Stomach (tissue), 19 donors: ENCODE measurements at places on chromosomes 7 and 10.

- DNase-seq = no peak
Observed at GRCh38 chr10:128362514-128362913, 236.3 kb upstream of the MKI67 start.

GRCh38 chr7:47504551-47505311, 77.2 kb downstream of the TNS3 start:
- no peak for DNase-seq

- DNase-seq = no peak
Observed at GRCh38 chr7:105228555-105228954, 160.2 kb downstream of the SRPK2 start.

- no peak for DNase-seq
Observed at GRCh38 chr7:35248576-35249536, 5.0 kb downstream of the TBX20 start.

DNA sequence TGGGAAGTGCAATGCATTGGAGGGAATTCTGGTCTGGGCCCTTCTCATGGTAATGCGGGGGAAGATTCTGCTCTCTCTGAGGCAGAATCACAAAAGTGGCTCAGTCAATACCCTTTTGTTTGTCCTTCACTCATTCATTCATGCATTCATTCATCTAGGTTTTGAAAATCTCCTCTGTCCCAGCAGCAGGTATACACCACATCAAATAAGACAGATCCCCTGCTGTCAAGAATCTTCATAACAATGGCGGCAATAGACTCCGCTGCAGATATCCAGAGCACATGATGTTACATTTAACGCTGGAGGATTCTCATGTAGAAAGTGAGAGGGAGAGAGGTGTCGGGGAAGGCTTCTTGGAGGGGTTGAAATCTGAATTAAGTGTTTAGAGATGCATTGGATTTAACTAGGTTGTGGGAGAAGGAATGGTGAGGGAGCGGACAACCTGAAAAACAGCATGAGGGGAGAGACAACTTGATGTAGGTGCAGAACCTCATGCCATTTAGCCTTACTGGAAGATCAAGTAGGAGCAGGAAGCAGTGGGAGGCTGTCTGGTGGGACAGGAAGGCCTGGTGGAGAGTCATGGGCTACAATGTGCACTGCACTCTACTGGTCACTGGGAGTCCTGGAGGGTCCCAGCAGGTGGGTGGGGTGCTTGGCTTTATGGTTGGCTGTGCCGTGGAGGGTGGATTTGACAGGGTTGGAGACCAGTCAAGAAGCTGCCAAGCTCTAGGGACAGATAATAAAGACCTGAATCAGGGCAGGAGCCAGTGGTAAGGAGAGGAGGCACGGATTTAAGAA, 5.2 kb upstream of the FAM180A start:
- DNase-seq = no peak

- DNase-seq = peak; percentile 69
Observed at GRCh38 chr7:102811942-102812678, 63.3 kb downstream of the FAM185A start.

- DNase-seq = no peak
Observed at GRCh38 chr10:102396730-102397151, 1.2 kb downstream of the NFKB2 start.

GRCh38 chr7:41994036-41994745, 242.8 kb downstream of the GLI3 start:
- DNase-seq = no peak

DNA sequence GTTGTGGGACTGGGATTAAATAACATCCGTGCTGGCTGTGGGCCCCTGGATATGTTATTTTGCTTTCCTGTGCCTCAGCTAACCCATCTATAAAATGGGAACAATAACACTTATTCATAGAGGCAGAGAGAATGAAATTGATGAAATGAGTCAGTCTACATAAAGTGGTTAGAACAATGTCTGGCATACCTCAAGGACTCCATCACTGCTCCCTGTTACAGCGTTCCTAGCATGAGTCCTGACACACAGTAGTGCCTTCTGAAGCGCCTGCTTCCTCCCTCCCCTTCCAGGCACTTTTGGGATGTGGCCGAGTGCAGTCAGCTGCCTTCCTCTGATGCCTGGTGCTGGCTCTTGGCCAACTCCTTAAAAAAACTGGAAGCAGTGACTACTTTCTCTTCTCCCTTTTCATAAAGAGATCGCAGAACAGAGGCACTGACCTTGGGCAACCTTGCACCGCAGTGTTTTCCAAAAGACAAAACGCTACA, 108.4 kb upstream of the ZMIZ1 start:
- peak; percentile 83 for DNase-seq

- DNase-seq = no peak
Observed at GRCh38 chr7:6571160-6571779, 6.0 kb upstream of the ZDHHC4 start.

- peak; percentile 72 for DNase-seq
Observed at GRCh38 chr7:27784399-27785053, 44.6 kb downstream of the TAX1BP1 start.

- peak; percentile 34 for DNase-seq
Observed at GRCh38 chr10:15254808-15255648, 86.5 kb upstream of the NMT2 start.

- DNase-seq = no peak
Observed at GRCh38 chr10:126290232-126290631, 98.0 kb downstream of the ADAM12 start.

GRCh38 chr7:158816995-158817394, 12.3 kb downstream of the ESYT2 start:
- peak; percentile 36 for DNase-seq

- DNase-seq = peak; percentile 7
Observed at GRCh38 chr10:20369863-20370736, 527.0 kb downstream of the NEBL start.

DNA sequence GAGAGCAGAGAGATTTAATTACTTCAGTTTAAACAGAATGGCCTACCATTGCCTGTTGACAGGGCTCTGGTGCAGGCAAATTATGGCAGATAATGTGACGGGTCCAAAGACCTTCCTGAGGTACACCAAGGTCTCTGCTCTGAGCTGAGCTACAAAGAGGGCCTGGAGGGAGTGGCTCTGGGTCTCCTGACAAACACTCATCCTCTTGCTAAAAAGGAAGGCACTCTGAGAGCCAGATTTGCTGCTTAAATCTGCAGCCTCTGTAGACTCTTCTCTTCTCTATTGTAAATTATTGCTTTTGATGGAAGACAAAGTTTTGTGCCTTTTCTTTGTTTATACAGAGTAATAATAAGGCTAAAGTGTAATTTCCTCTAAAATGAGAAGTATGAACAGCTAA, 529.5 kb upstream of the FZD8 start:
- DNase-seq = no peak

GRCh38 chr7:29150856-29151255, 4.5 kb upstream of the CPVL start:
- no peak for DNase-seq

DNA sequence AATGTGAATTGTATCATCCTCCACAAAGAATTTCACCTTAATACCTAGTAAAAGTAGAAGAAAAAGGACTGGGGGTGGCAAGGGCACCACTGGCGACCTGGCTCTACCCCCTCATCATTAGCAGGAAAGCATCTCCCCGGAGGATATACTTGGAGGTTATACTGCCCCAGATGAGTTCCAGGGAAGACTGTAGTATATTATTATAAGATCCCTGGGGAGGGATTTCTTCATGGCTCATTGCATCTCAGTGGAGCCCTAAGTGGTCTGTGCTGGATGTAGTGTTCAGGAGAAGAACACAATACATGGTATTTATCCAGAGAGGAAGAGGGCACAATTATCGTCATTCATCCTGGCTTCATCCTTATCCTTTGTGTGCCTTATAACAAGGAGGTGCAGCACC, 14.2 kb upstream of the DYNC1I1 start:
- no peak for DNase-seq

- peak; percentile 83 for DNase-seq
Observed at GRCh38 chr7:107725138-107725740, 18.7 kb upstream of the CBLL1 start.

GRCh38 chr7:8070451-8071180, 102.0 kb downstream of the GLCCI1 start:
- no peak for DNase-seq

DNA sequence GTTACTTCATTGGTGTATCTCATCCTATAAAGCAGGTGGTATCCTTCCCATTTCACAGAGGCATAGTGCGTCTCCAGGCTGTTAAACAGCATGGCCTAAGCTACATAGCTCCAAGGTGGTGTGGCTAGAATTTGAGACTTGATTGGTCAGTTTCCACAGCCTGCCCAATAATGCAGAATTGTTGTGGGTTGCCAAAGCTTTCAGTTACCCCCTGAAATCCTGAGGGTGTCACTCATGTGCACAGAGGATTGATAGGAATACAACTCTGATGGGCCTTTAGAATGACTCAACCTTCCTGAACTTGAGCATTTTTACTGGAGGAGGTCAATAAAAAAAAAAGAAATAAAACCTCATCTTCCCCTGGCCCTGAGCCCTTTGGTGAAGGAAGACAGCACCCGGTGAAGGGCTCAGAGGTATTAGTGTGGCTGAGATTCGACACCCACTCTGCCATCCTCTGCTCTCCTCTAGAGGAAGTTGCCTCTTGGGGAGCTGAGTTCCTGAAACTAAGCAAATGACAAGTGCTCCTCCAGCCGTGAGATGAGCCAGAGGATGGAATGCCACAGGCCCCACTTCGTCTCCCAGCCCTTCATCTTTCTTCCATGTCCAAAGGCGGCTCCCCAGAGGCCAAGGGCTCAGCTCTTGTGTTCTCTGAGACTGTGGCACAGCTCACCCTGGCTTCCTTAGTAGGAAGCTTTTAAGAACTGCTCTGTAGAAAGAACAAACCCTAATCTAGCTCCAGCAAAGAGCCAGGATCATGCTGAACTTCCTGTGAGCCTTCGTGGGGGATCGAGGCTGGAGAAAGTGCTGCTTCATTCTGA, 1.0 kb downstream of the ACSL5 start:
- DNase-seq = no peak

GRCh38 chr7:30382607-30383006, 96.0 kb downstream of the NOD1 start:
- no peak for DNase-seq

DNA sequence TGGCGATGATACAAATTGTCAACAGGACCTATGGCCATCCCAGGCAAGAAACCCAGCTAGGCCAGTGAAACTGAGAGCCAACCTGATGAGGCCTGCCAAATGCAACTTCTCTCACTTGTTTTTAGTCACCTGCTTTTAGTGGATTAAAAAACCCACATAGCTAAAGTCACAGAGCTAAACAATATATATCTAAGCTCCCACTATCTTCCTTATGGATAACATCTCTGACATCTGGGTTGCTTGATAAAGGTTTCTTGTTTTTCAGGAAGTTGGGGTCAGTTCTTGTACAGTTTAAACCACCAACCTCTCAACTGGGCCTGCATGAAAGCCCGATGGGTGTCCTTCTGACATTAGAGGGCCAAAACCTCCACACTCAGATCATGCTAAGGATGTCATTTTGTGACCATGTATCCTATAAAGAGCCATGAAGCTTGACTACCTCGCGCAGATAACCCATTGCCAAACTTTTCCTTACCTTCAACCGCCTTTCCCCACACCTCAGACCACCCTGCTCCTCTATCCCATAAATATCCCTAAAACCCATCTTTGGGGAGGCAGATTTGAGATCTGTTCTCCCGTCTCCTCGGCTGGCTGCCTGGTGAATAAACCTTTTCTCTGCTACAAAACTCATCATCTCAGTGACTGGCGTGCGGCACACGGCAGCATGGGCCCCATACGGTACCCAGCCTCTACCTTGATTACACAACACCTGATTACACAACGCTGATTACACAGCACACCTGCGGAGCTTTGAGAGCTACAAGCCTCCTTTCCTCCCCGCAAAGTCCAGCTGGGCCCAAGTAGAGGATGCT, 797 bp upstream of the STMP1 start:
- peak; percentile 30 for DNase-seq

DNA sequence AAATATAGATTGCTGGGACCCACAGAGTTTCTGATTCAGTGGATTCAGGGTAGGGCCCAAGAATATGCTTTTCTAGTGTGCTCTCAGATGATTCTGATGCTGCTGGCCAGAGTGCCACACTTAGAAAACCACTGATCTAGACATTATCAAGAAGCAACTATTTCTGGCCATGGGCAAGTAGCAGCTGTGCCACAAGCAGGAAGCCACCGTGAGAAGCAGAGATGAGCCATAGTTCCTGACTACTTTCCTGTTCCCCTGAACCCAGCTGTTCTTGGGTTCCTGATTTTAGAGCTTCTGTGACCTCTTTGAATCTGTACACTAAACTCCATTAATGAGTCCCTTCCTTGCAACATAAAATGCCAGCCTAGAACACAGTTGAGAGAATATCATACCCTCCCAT, 38.1 kb upstream of the PIK3AP1 start:
- DNase-seq = peak; percentile 25

- peak; percentile 66 for DNase-seq
Observed at GRCh38 chr7:115910541-115911164, 119.9 kb downstream of the TFEC start.

DNA sequence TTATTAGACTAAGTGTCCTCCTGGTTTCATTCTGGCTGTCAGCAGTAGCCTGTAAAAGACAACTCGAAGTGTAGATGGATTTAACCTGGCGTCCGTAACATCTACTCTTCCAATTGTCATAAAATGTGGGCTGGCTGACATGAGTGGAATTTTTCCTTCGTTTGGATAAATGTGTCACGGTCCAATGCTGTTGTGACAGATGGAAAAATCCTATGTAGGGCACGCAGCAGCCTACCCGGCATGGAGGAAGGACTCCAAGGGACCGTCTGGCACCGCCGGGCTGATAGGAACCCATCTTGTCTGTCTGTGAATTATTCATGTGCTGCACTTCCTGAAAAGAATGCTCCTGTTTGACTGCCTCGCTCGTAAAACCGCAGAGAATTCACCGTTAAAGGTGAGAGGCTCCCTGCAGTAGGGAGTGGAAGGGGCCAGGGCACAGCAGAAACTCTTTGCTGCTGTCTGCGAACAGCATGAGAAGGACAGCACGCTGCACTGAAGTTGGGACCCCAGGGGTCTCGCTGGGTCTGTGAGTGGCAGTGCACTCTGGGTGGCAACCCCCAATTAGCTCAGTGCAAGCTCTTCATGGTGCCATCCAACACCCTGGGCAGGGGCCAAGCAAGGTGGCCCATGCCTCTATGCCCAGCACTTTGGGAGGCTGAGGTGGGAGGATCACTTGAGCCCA, 1.6 kb upstream of the ORAI2 start:
- no peak for DNase-seq

- DNase-seq = no peak
Observed at GRCh38 chr10:116877391-116877790, 28.1 kb downstream of the ENO4 start.

DNA sequence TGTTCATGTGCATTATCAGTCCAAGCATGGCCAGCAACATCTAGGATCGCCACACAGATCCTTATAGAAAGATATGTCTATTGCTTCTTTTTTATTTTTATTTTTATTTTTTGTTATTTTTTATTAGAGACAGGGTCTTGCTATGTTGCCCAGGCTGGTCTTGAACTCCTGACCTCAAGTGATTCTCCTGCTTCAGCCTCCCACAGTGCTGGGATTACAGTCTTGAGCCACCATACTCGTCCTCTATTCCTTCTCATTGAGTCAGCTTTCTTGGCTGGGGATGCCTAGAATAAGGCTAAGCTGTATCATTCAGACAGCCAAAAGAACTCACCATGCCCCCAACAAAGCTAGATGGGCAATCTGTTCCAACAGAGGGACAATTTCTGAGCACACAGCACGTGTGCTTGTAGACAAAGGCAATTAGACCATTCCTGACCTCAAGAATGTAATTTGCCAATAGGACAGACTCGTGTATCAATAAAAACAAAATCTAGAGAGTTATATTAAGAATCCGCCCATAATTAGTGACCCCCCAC, 264.0 kb upstream of the NEBL start:
- no peak for DNase-seq
